ENCODE measurements at places on chromosomes 5 and 9. TPM values are rescaled to one million over a fixed set of nuclear protein-coding genes. Genes with fewer than 3 reads are reported as not detected.

The ARAP3 gene
- 5.0 TPM for total RNA-seq

The ADAMTSL1 gene
- 14.8 TPM for total RNA-seq

The TSPAN17 gene
- 28.3 TPM for total RNA-seq

The NOXA1 gene
- 0.50 TPM for total RNA-seq

The HMGXB3 gene
- total RNA-seq = 35.8 TPM

The ESM1 gene
- total RNA-seq = not detected

The RNF38 gene
- total RNA-seq = 17.2 TPM

The PIP5K1B gene
- total RNA-seq = 0.32 TPM

The ADRA1B gene
- total RNA-seq = 5.0 TPM

The CERT1 gene
- 16.8 TPM for total RNA-seq

The TRIM36 gene
- total RNA-seq = 58.1 TPM

The PPP3R2 gene
- 0.16 TPM for total RNA-seq

The PCA3 gene
- 5.0 TPM for total RNA-seq

The MRPS30 gene
- 54.9 TPM for total RNA-seq

The FBLL1 gene
- total RNA-seq = 36.8 TPM

The GLRA1 gene
- total RNA-seq = 3.6 TPM

The COL27A1 gene
- 4.1 TPM for total RNA-seq

Data from motor neuron (in vitro differentiated cells).